ENCODE measurements at places on chromosomes 7 and 10.

- DNase-seq: no peak
Measured at GRCh38 chr7:36806891-36807290, 82.6 kb upstream of the AOAH start.

GRCh38 chr10:89845541-89846280, 144.3 kb downstream of the KIF20B start:
- DNase-seq: no peak

GRCh38 chr10:14328881-14329672, 1.6 kb downstream of the FRMD4A start:
- no peak for DNase-seq

- DNase-seq: no peak
Measured at GRCh38 chr10:132305654-132306342, 2.0 kb downstream of the STK32C start.

- no peak for DNase-seq
Measured at GRCh38 chr7:8112685-8113084, 144.1 kb downstream of the GLCCI1 start.

GRCh38 chr7:69208276-69208675, 390.0 kb upstream of the AUTS2 start:
- no peak for DNase-seq

DNA sequence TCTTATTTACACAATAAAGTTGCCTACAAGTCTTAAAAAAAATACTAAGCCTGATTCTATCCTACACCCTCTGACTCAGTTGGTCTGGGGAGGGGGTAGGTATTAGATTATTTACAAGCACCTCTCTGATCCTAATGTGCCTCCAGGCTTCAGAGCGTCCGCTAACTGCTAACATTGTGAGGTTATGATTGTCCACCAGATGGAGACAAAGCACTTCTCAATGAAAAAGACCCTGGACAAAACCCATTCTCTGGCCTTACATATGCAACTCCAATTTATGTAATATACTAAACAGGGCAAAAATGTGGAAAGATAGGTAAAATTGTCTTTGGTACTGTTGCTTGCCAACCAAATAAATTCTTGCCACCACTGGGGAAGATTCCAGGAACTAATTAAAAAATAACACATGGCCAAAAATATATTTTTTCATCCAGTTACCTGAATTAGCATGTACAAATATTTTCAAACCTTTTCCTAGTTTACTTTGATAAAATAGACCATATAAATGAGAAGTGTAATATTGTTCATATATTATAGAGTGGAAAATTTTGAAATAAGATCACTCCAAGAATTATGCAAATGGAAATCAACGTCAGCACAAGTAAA, 92.4 kb downstream of the KIF20B start:
- peak; percentile 26 for DNase-seq

- DNase-seq: no peak
Measured at GRCh38 chr7:41006306-41006995, 696.4 kb downstream of the INHBA start.

DNA sequence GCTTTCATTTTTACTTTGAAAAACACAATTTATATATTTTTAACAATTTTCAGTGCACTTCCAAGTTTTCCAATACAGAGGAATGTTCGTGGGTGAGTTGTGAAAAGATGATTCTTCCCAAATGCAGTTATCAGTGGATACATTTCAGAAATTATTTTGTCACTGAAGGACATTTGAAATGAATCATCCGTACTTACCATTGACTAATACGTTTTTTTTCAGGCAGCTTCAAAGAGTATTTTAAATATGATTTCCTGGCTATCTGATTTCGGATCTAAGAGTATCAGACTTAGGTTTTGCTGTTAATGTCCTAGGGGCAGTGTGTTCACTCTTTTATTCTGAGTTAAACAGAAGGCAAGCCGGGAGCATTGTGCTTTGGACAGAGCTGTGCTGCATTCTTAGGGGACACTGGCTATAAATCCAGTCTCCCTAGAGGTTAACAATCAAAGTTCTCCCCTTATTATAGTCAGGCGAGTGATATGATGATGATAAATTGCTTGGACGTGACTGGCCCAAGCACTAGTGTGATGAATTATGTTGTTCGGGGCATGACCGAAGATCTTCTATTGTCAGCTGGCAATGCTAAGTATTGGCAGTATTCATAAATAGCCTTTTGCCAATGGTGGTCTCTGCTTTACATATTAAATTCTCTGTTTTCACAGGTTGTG, 4.5 kb downstream of the PTER start:
- DNase-seq: no peak

DNA sequence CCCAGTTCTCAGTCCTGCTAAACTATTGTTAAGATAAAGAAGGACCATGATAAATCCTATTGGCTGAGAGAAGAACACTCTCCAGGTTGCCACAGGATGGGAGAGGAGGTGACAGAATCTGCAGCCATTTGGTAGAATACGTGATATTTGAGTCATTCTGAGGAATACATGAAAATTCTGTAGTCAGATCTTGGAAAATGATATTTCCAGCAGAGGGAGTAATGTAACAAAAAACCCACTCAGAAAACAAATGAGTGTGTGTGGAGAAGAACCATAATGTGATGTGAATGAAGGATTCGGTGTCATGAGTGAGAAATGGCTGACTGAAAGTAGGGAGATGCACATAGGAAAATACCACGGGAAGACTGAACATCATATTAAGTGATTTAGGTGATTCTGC, 128.5 kb upstream of the PFKP start:
- no peak for DNase-seq

DNA sequence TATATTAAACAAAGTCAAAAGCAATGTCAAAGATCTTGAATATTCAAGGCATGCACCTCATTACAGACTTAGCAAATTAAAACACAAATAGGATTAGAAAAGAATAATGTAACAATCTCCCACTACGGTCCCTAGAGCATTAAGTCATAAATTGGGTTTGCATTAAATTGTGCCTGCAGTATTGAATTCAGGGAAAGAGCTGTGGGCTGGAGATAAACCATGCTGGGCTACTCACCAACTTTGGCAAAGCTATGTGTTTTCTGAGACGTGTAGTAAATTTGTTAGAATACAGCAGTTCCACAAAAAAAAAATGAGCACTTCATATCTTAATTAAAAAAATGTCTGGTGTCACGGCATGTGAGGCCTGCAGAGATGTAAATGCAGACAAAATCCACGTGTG, 241.6 kb downstream of the SNX10 start:
- no peak for DNase-seq

Data from activated CD4-positive, alpha-beta memory T cell treated with anti-CD3 and anti-CD28 coated beads, Interleukin-2, amount 10 ng/mL, durations not matched to agents 7 days and 5 days (primary cell).